ENCODE measurements at places on chromosomes 12 and 14. TPM values are rescaled to one million over a fixed set of nuclear protein-coding genes. Genes with fewer than 3 reads are reported as not detected.
A peak's percentile ranks its signal among the peaks of the same experiment; 100 is the strongest.

The RNASE7 gene
- not detected for total RNA-seq

The SRGAP1 gene
- 16.0 TPM for total RNA-seq

GRCh38 chr14:54730156-54730961, 163.4 kb downstream of the SAMD4A start:
- no peak for DNase-seq

DNA sequence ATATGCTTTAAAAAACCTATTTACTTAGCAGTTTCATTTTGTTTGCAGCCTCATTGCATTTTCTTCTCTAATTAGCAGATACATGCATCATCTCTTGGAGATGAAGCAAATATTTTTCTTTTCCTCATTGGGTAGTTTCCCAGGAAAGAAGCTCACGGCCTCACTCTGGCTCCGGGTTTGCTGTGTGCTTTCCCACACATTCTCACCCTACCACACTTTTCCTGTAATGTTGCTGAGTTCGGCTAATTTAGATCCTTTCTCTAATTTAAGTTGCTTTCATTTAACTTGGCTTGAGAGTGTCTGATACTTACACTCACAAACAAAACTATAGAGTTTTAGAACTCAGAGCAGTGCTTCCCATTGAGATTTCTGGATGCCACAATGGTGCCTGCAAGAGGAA, 928.2 kb downstream of the NRXN3 start:
- DNase-seq, result no peak

The ARHGAP5 gene
- 193 TPM for total RNA-seq

The NRL gene
- 2.9 TPM for total RNA-seq

GRCh38 chr14:91964011-91964410, 16.5 kb upstream of the FBLN5 start:
- no peak for DNase-seq

The VRTN gene
- not detected for total RNA-seq

The ABCC9 gene
- total RNA-seq, result 45.6 TPM

GRCh38 chr14:63986789-63987533, 134.2 kb downstream of the SYNE2 start:
- DNase-seq, result no peak

DNA sequence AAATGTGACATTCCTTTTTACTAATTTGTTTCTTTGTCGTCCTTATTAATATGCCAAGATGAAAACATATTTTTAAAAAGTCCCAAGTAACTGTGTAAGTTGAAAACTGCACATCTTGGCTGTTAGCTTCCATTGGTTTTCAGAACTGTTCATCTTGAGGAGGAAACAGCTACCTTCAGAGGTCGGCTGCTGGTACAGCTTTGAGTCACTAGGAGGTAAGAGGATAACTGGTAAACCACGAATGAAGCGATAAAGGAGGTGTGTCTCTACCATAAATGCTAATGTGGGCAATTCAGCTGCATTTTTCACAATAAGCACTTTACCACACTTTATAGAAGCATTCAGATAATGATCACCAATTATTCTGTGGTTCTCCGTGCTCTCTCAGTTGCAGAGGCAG, 137.5 kb upstream of the KRAS start:
- DNase-seq, result no peak

DNA sequence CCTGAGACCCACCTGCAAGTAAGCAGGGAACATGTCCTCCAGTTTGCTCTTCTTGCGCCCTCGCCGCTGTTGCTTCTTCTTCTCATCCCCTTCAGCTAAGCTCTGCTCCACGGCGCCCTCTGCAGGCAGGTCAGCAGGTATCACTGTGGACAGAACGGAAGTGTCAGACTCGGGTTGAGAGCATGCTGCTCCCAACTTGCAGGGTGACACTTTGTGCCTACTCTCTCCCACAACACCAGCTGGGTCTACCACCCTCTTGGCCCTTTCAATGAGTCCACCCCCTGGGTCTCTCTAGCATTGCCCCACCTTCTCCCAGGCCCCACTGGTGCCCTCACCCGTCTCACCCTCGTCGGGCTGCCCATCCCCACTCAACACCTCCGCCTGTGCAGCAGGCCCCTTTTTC, 16.7 kb downstream of the KMT2D start:
- DNase-seq, result peak; percentile 82

GRCh38 chr14:34368971-34369647, 92.9 kb downstream of the SPTSSA start:
- no peak for DNase-seq

DNA sequence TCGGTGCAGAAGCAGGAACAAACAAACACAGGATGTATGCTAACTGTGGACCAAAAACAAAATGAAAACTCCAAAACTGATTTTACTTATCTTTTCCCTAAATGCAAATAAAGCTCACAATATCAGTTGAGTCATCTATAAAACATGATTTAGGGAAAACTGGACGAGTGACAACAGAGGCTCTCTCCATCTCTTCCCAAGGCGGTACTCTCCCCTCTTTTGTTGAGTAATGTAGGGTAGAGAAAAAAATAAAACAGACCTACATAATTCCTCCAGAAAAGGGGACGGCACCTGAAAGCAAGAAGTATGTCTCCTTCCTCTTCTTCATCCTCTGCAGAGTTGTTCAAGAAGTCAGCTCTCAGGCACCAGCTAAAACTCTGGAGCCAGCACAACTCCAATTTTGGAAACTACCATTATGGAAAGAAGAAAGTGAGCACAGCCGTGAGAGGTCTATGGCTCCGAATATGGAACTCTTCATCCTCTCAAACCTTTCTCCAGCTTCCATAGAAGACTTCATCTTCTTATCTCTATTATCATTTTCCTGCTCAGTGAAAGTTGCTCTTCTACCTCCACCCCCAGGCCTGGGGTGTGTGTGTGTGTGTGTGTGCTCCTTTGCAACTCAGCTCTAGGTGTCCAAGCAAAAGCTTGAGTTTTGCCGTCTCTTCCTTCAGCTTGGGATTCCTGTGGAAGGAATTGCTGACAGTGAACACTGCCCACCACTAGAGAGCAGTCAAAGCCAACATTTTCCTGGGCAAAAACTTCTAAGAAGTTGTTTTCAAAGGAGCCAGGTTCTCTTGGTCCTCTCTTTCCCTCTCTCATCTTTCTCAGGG, 155.4 kb downstream of the DIO2 start:
- peak; percentile 60 for DNase-seq

GRCh38 chr12:121423253-121423652, 23.3 kb downstream of the RNF34 start:
- no peak for DNase-seq

GRCh38 chr14:75917322-75917945, 64.4 kb downstream of the TGFB3 start:
- DNase-seq, result no peak

The SLC7A7 gene
- total RNA-seq, result 9.7 TPM

DNA sequence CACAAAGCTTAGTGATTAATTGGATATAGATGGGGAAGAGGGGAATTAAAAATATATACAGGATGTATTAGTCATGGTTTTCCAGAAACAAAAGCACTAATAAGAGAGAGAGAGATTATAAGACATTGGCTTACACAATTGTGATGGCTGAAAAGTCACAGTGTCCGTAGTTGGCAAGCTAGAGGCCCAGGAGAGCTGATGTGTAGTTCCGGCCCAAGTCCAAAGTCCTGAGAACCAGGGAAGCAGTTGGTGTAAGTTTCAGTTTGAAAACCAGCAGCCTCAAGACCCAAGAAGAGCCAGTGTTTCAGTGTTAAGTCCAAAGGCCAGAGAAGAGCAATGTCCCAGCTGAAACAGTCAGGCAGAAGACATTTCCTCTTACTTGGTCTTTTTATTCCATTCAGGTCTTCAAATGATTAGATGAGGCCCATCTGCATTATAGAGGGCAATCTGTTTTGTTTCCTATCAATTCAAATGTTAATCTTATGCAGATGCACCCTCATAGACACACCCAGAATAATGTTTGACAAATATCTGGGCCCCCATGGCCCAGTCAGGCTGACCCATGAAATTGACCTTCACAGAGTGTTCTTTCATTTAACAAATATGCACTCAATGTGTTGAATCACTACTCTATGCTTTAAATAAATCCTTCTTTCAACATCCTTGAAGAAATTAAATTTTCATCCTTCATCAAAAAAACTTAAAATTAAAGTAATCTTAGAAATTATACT, 67.2 kb upstream of the DIO2 start:
- no peak for DNase-seq

DNA sequence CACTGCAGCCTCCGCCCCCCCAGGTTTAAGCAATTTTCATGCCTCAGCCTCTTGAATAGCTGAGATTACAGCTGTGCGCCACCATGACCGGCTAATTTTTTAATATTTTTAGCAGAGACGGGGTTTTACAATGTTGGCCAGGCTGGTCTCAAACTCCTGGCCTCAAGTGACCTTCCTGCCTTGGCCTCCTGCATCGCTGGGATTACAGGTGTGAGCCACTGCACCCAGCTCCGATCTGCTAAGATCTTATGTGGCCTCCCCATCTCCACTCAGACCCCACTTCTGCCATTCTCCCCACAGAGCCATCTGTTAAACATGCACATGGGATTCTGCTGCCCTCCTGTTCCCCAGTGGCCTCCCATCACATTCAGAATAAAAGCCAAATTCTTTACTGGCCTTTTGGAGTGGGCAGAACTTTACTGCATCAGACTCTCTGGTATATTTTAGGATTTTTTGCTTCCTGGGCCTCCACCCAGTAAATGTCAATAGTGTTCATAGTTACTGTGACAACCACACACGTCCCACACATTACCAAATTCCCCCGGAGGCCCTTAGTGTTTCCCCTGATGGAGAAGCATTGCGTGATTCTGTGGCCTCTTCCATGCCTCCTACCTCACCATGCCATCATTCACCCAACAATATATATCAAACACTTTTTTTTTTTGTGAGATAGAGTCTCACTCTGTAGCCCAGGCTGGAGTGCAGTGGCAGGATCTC, 96.3 kb downstream of the PTPN11 start:
- no peak for DNase-seq

The ARHGEF40 gene
- 91.1 TPM for total RNA-seq

DNA sequence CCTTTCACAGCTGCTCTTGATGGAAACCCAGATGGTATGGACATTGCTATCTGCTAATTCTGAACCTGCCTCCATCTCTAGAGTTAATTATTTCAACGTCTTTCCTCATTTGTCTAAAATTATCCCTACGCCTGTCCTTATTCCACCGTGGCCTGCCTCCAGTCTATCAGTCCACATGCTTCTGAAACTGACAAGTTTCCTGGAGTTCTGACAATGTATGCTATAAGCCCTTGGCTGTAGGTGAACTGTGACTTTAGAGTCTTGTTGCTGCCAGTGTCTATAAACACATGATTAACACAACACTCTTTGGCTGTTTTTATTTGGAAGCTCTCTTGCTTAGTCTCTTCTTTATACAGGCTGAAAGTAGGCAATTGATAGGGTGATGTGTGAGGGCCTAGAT, 1052.9 kb downstream of the TMTC2 start:
- no peak for DNase-seq

The SMIM41 gene
- total RNA-seq, result 12.4 TPM

GRCh38 chr12:25864306-25865276, 93.9 kb upstream of the RASSF8 start:
- DNase-seq, result no peak

DNA sequence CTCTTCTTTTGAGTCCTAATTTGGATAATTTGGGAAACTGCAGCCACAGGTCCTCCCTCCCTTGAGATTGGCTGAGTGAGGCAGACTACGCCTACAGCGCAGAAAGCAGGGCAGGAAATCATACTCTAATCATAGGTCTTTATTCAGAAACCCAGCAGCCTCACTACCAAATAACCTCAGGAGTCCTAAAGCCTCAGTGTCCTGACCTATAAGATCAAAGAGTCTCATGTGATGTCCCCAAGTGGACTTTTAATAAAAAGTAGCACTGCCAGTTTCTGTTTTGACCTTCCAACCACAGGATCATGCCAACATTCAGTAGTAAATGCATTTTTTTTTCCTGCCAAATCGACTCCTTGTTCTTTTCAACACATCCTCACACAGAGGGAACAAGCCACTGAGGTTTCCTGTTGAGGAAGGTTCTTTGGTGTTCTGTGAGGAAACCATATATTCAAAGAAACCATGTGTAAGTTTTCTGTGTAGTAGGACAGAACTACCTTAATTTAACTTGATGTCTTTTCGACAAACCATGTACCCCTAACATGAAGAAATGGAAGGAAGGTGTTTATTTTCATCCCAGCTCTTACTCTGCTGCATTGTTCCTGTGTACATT, 72.2 kb downstream of the VCPKMT start:
- no peak for DNase-seq

DNA sequence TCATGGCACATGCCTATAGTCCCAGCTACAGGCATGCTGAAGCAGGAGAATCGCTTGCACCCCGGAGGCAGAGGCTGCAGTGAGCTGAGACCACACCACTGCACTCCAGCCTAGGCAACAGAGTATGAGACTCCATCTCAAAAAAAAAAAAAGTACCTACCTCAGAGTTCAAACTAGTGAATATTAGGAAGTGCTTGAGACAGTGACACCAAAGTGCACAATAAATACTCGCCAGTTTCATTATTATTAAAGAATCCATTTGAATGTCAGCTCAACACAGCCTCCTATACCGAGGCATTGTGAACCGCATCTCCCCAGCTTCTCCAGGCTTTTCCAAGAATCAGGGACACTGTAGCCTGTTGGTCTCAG, 5.0 kb downstream of the GAPDH start:
- DNase-seq, result no peak

The TAS2R20 gene
- total RNA-seq, result 4.6 TPM

GRCh38 chr12:104805186-104805585, 152.9 kb downstream of the SLC41A2 start:
- no peak for DNase-seq

- DNase-seq, result no peak
These were observed 9.0 kb downstream of the SLC8B1 start for GRCh38 chr12:113325916-113326315.

DNA sequence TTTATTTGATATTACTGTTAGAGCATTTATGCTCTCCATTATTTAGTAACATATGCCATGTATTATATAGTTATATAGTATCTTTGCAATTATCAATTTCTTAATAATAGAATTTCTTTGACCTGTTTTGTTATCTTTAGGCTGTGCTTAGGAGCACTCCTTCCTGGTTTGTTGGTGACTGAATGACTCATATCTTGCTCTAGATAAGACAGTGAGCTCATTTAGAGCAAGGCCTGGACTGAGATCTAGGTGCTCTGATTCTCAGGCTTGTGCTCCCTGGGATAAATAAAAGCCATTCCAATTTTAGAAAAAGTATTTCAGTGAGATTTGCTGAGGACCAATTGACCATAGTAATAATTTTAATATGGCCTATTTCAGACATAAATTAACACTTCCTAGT, 951.2 kb downstream of the FLRT2 start:
- DNase-seq, result no peak

The PITPNM2 gene
- total RNA-seq, result 24.7 TPM

DNA sequence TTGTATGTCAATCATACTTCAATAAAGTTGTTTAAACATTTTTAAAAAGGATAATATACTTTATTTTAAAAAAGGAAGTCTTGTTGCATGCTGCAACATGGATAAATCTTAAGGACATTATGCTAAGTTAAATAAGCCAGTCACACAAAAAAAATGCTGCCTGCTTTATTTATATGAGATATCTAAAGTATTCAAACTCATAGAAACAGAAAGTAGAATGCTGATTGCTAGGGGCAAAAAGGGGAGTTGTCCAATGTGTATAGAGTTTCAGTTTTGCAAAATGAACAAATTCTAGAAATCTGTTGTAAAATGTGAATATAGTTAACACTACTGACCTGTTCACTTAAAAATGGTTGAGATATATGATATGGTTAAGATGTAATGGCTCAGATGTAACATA, 8.7 kb downstream of the KLRC4 start:
- DNase-seq, result no peak

GRCh38 chr12:92900941-92901340, 28.2 kb downstream of the EEA1 start:
- no peak for DNase-seq

The NEMF gene
- total RNA-seq, result 92.4 TPM
